Activated T-cell treated with anti-CD3 and anti-CD28 coated beads, Interleukin-2, amount 50 U/mL, for 48 hours (primary cell): ENCODE measurements at places on chromosomes 5 and 9.

GRCh38 chr9:36993933-36994764 is 39.9 kb downstream of the PAX5 start:
- no peak for DNase-seq

GRCh38 chr5:43227655-43228054 is 35.6 kb downstream of the NIM1K start:
- DNase-seq = no peak

- DNase-seq = no peak
Observed at GRCh38 chr5:2576823-2577222, 174.7 kb downstream of the IRX2 start.

GRCh38 chr5:56054666-56055065 is 59.9 kb upstream of the IL6ST start:
- DNase-seq = no peak

- no peak for DNase-seq
Observed at GRCh38 chr9:137174722-137175293, 3.0 kb upstream of the TMEM210 start.

- no peak for DNase-seq
Observed at GRCh38 chr9:133950192-133950591, 41.9 kb downstream of the VAV2 start.

GRCh38 chr9:105054491-105054890 is 126.5 kb upstream of the ABCA1 start:
- no peak for DNase-seq

- no peak for DNase-seq
Observed at GRCh38 chr5:153237671-153238332, 252.7 kb upstream of the GRIA1 start.

GRCh38 chr5:102229685-102230084 is 66.4 kb downstream of the SLCO4C1 start:
- no peak for DNase-seq

DNA sequence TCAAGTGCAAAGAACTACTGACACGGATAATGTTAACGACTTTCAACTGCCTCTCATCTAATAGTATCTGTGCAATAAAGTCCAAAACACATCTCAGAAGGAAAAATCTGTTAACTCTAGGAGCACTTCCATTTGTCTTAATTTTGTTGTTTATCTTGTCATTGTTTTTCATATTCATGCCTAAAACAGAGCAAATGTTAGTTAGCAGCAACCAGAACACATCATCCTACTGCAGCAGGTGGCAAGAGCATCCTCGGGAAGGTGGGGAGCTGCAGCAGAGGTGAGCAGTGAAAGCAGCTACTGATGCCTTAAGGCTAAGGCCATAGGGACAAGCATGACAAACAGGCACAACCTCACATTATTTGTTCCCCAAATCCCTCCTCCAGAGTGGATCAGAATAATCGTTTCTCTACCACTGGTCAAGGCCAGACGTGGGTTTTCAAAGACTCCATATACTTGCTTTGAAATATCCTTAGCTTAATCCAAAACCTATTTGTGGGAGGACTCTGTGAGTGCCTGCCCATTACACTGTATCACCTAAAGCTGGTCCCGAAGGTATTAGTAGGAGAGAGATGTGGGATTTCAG is 1.0 kb downstream of the HMGCS1 start:
- no peak for DNase-seq

DNA sequence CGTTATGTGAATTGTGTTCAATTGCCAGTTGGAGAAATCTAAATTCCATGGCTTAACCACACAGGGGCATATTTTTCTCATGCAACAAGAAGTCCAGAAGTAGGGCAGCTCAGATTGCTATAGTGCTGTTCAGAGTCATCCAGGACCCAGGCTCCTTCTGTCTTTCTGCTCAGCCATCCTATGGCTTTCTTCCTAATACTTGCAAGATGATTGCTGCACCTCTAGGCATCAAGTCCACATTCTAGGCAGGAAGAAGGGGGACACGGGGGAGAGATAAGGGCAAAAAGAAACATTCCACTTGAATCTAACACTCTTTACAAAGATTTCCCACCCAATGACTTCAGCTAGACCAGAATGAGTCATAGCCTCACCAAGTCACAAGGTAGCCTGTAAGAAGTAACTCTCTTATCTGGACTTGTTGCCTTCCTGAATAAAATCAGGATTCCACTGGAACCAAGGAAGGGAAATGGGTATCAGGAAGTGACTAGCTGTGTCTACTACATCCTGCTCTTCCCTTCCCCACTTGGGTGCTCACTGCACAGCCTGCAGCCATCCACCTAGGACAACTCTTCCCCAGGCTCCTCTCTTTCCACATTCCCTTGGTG is 5.3 kb downstream of the ERAP2 start:
- DNase-seq = no peak

GRCh38 chr5:146626936-146627335 is 110.9 kb upstream of the GPR151 start:
- no peak for DNase-seq

DNA sequence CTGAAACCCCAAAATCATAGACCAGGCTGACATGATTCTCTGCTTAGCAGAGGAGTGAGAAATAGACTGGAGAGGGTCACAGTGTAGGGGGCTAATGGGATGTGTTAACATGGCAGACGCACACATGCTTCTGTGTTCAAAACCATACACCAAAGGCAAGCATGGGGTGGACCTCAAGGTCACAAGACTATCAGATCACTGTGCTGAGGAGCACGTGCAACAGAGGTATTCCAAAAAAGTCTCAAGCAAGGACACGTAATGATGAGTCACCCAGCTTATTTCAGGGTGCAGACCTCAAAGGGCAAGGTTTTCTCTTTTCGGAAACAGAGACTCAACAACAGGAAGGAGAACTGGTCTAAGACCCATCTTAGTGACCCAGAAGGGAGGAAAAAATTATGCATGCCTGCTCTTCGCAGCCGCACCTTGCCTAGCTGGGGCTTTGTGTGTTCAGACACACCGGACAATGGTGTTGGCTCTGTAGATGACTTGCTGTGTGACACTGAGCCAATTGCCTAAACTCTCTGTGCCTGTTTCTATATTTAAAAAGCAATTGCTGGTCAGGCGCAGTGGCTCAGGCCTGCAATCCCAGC is 20.3 kb downstream of the WHRN start:
- peak; percentile 66 for DNase-seq

- DNase-seq = no peak
Observed at GRCh38 chr5:151357792-151358191, 10.4 kb upstream of the SLC36A2 start.

- no peak for DNase-seq
Observed at GRCh38 chr5:54325272-54325609, 14.9 kb upstream of the ARL15 start.

GRCh38 chr9:81430727-81431126 is 258.6 kb downstream of the TLE1 start:
- no peak for DNase-seq

DNA sequence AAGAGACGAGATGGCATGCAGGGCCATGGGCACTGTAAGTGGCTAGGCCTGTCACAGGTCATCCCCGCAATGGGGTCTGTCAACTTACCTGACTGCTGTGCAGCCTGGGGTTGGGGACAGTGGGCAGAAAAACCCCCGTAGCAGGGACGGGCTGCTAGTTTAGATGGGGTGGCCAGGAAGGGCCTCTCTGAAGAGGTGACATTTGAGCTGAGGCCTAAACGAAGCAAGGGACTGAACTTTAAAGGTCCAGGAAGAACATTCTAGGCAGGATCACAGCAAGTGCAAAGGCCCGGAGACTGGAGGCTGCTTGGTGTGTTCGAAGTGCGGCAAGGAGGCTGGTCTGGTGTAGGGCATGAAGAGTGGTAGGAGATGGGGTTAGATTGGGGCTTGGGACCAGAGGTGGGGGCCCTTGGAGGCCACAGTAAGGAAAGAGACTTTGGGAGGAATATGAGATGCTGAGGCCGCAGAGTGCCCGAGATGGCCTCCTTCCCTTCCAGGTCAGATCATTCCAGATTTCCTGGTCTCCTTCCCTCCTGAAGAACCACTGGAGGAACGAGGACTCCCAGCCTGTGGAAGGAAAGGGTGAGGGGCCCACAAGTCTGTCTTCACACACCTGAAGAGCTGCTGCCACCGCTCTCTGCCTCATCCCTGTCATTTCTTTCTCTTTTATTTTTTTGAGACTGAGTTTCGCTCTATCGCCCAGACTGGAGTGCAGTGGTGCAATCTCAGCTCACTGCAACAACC is 37.9 kb upstream of the SH3PXD2B start:
- no peak for DNase-seq

GRCh38 chr5:37075399-37075950 is 173.7 kb downstream of the CPLANE1 start:
- DNase-seq = no peak

GRCh38 chr5:124025306-124025845 is 513.4 kb downstream of the CSNK1G3 start:
- no peak for DNase-seq

GRCh38 chr5:95954716-95955115 is 6.9 kb downstream of the ELL2 start:
- DNase-seq = no peak

- no peak for DNase-seq
Observed at GRCh38 chr9:86424251-86424891, 70.2 kb upstream of the TUT7 start.

GRCh38 chr9:2859776-2860379 is 16.0 kb upstream of the PUM3 start:
- DNase-seq = peak; percentile 64
